ENCODE measurements at places on chromosomes 1 and 21.
A peak's percentile ranks its signal among the peaks of the same experiment; 100 is the strongest.

DNA sequence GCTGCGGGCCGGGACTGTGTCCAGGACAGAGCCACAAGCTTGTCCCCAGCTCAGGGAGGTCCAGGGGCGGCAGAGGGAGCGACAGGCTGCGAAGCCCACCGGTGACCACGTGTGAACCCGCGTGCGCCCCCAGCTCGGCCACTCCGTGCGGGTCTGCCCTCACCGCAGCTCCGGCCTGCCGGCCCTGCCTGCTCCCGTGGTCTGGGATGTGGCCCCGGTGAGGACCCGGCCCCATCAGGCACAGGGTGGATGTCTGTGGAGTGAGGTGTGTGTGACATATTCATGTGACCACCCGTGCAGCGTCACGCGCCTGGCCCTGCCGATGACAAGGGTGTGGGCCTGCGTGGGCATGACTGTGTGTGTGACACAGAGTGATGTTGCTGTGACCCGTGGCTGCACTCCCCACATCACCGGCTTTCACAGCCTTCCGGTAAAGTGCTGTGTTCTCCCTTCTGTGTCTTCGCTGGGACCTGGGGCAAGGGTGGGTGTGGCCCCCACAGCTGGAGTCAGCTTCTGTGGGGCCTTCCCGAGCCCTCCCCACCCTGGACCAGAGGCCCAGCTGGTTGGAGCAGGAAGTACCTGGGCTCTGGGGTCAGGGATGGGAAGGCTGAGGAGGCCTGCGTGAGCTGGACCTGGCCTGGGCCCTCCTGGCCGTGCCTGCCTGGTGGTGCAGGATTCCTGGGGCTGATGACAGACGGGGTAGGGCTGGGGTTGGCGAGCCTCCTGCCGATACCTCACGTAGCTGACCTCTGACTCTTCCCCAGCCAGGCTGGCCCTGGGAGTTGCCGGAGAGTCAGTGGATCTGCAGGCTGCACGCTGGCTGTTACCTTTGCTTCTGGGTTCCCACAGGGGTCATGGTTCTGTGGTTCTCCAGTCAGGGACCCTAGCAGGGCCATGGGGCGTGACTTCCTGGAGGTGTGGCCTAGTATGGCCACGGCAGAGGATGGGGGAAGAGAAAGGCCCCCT, 4.1 kb downstream of the RNF223 start:
- no peak for DNase-seq

DNA sequence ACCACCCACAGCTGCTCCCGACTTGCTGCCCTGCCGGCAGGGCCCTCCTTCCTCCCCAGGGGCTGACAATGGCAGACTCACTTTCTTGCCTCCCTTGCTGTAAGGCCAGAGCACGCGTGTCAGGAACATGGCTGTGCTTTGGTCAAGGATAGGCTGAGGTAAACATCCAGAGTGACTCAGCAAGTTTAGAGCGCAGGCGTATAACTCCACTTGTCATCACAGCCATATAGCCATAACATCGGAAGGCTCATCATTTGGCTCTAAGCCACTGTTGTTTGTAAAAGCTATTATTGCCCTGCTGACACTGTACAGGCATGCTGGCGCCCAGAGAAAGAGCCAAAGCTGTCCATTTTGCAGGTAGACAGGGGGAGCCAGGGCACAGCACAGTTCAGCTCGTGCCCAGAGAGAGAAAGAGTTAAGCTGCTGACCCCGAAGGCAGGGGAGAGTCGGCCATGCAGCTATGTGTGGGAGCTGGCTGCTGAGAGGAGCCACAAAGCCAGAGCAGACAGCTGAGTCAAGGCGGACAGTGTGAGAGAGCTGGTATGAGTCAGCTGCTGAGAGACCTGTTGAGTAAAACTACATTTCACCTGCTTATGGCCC, 60.6 kb downstream of the GNG4 start:
- DNase-seq, result no peak

DNA sequence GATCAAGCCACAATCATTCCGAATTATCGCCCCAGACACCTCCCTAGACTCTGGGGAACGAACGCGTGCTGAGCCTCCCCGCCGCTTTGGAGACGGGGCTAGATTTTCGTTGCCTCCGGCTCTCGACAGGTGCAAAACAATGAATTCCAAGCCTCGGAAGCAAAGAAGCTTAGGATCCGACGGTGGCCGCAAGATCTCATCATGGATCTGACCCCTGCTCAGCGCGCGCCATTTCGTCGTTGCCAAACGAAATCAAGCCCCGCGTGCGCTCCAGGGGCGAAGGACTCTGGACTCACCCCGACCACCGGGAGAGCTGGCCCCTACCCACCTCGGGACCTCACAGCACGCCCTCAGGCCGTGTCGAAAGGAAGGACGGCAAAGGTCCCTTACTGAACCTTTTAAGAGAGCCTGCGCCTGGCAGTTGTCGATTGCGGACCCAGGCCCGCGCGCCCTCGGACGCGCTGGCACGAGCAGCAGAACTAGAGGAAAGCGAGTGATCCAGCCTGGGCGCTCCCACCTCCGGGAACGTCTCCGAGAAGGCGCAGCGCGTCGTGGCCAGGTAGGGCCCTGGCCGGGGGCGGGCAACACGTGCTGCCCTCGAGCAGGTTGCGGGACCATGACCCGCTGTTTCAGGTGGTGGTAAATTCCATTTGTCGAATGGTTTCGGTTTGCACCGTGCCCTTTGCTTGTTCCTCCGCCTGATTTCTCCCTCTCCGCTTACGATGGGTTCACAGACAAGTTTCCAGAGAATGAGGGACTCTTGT, 1.6 kb upstream of the RUNX3 start:
- no peak for DNase-seq

- DNase-seq, result no peak
Observed at GRCh38 chr1:184376369-184376768, 10.5 kb upstream of the C1orf21 start.

GRCh38 chr21:38525454-38525853, 27.2 kb upstream of the ERG start:
- no peak for DNase-seq

DNA sequence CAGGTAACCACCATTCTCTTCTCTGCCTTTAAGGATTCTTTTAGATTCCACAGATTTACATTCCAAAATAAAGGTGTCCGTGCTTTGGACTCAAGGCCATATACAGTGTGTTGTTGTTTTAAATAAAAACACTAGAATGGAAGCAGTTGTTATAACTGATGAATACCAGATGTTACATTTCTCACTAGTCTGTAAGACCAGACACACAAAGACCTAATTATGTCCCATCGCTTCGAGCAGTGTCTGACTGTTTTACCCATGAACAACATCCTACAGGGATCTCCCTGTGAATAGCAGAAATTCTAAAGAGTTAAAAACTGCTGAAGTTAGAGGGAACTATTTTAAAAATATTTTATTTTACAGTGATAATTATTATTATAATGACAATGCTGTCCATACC, 574.7 kb upstream of the ZP4 start:
- no peak for DNase-seq

DNA sequence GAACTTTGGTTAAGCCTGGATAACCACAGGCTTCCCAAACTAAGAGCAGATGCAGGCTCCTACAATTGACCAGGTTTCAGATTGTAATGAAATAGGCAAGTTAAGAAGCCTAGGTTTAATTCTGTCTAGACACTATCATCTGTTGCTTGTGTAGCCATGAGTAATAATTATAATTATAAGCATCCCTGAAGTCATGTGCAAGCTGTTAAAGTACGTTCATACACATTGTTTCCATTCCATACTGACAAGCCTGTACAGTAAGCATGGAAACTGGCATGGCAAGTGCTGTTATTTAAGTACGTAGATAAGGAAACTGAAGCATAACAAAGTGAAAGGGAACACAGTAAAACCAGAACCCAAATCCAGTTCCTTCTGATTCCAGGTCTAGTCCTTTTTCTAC, 557.2 kb upstream of the BEND5 start:
- DNase-seq, result no peak

DNA sequence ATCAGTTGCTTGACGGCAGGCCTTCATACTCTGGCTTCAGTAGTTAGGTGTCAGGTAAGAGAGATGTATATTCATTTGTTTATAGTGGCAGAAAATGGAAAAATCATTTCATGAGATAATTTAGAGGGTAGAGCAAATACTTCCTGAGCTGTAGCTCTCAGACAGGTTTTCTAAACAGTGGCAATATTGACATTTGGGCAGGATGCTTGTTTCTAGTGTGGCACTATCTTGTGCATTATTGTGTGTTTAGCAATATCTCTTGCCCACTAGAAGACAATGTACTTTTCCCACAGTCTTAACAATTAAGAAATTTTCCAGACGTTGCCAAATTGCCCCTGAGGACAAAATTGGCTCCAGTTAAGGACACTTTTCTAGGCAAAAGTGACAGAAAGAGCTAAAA, 1143.1 kb downstream of the PLA2G4A start:
- no peak for DNase-seq

DNA sequence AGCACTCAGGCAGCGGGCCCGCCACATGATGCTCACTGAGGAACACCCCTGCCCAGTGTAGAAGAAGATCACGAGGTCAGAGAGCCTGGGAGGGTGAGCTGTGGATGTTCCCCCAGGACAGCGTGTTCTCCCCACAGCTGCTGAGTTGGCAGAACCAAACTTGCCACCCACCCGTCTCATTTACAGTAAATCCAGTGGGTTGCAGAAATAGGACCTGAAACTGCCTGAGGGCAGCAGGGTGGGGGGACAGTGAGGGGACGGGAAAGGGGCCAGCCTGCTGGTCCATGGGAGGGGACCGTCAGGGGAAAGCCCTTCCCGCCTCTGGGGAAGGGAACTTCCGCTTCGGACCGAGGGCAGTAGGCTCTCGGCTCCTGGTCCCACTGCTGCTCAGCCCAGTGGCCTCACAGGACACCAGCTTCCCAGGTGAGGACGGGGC, at the start of gene C1QB:
Gene C1QB, plus strand, starts transcription at position 356 of the 436 bp plus-strand sequence. CDS start 6,227 bp downstream, outside the sequence.
- peak; percentile 42 for DNase-seq

DNA sequence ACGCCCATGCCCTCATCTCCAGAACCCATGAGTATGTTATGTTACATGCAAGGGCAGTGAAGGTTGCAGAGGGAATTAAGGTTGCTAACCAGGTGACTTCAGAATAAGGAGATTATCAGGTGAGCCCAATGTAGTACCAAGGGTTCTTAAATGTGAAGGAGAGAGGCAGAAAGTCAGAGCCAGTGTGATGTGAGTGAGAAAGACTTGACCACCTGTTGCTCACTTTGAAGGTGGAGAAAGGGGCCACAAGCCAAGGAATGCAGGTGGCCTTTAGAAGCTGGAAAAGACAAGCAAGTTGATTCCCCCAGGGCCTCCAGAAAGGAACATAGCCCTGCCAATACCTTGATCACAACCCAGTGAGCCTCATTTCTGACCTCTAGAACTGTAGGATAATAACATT, 84.7 kb upstream of the CLDN14 start:
- no peak for DNase-seq

DNA sequence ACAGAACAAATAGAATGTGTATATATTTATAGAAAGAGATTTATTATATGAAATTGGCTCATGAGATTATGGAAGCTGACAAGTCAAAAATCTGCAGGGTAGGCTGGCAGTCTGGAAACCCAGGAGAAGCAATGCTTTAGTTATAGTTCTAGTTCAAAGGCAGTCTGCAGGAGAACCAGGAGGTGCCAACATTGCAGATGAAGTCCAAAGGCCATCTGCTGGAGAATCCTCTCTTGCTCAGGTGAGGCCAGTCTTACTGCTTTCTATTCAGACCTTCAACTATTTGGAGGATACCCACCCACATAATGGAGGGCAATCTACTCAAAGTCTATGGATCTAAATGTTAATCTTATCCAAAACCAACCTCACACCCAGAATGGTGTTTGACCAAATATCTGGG, 75.9 kb upstream of the MRPS6 start:
- DNase-seq, result no peak

DNA sequence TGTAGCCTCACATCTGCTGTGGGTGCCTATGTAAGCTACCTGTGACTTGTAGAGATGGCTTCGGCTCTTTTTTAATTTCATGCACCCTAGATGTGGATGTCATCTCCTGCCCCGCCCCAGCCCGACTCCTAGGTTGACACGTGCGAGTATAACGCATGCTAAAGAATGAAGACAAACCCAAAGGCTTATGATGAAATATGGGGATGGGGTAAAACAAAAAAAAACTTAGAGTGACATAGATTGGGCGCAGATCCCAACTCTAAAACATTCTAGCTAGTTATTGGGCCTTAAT, 613 bp upstream of the ERO1B start:
- DNase-seq, result peak; percentile 34

DNA sequence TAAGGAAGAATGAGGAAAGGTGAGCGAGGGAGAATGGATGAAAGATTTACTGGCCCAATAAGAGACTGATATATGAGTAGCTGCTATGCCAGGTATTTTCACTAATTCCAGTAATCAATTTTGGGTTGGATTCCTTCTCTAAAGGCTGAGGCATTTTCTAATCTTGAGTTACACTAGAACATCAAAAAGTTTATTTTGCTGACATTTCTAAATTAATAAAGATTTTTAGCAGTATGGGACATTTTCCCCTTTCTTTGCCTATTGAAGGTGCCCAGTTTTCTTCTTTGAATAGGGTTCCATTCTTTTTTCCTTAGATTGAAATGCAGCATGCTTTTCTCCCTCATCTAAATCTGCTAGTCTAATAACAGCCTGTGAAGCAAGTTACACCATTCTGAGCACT, 52.9 kb downstream of the ZNHIT6 start:
- DNase-seq, result no peak

DNA sequence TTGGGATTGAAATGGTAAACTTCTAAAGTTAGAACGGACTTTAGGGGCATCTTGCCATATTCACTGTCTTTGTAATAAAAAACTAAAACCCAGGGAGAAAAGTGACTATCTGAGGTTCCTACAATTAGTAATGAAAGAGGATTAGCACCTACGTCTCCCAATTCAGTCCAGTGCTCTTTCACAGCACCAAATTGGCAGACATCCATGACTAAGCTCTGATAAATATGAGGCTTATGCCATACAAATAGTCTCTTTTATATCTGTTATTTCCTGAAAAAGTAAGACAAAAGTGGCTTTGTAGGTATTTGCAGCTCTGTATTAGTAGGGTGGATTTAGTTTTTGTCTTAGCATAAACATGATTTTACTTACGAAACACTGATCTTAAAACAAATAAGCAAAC, 315.0 kb upstream of the NRIP1 start:
- DNase-seq, result no peak

- DNase-seq, result no peak
Observed at GRCh38 chr1:26791148-26791547, 3.4 kb downstream of the PIGV start.

- no peak for DNase-seq
Observed at GRCh38 chr1:243250102-243250501, 5.0 kb downstream of the CEP170 start.

- DNase-seq, result peak; percentile 17
Observed at GRCh38 chr1:86825319-86825718, 88.6 kb downstream of the SELENOF start.

- DNase-seq, result no peak
Observed at GRCh38 chr21:42237577-42237976, 18.6 kb downstream of the ABCG1 start.

Data from testis (tissue), 5 donors.